ENCODE measurements at places on chromosomes 1 and 21.

GRCh38 chr1:115284209-115284608, 53.8 kb downstream of the NGF start:
- DNase-seq, result no peak

GRCh38 chr1:204355913-204356312, 3.8 kb downstream of the PLEKHA6 start:
- no peak for DNase-seq

DNA sequence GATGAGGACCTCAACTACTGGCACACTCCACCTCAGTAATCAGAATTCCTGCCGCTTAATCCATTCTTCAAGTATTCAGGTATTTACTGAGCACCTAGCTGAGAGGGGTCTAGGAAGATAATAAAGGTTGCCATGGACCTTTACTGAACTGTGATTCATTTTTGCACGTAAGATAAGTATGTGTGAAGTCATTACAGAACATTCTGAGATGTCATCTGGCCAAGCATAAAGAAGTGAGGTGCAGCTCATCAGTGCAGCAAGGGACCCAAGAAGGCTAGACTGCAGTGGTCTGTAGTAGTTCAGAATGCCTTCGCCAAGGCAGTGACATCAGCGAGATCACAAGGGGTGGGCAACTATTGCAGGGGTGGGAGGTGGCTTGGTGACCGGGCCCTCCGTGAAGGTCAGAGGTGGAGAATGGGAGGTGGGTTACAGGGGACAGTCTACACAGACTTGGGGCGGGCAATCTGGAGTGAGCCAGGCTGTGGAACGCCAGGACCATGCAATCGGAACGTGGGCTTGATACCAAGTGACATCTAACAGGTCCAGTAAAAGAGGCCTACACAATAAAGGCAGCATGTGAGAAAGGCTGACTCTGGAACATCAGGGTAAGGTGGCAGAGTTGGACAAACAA, 107.4 kb downstream of the SLC45A1 start:
- no peak for DNase-seq

GRCh38 chr1:31799895-31800673, 15.7 kb downstream of the SPOCD1 start:
- DNase-seq, result no peak

DNA sequence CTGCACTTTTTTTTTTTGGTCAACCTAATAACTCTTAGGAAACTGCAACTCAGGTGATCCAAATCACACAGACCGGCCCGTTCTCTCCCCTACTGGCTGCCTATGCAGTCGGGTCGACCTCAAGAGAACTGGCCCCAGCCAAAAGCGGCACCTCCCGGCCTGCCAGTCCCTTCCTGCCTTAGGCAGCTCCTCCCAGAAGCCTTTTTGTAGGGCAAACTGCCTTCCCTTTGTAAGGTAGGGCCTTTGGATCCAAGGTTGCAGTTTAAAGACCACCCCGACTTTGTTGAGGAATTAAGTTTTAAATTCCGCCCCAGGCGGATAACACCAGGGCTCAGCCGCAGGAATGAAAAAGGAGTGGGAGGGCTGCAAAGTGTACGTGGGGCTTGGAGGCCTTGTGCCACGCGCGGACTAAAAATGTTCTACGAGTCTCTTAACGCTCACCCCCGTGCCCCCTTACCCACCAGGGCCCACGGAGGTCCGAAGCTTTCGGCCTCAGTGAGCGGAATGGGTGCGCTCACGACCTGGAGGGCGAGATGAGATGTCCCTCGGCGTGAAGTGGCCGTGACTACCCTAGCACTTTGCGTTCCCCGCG, 642 bp upstream of the ST3GAL3 start:
- DNase-seq, result peak; percentile 65

DNA sequence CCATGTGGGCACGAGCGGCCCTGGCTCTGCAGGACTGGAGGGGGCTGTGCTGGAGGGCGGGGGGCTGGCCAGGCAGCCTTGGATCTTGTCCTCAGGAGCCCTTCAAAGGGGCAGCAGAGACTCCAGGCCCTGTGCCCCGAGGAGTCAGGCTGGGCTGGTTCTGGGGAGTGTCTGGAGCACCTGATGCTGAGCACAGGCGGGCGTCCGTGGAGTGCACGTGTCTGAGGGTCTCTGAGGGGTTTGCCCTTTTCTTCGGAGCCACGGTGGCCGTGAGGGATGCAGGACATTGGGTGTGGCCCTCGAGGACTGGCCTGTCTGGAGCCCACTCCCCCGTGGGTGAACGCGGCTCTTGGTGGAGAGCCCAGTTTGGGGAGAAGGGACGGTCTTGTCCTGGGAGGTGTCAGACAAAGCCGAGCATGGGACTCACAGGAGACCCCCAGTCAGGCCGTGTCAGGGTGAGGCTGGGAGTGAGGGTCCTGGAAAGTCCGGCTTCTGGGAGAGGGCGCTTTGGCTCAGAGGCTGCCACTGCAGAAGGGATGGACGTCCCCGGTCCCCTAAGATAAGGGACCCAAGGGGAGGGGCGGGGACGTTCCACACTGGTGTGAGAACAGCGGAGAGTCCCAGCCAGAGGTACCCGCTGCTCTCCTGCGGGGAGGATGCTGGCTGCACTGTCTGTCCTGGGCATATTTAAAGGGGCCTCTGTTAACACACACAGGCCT, 60.8 kb downstream of the COL18A1 start:
- DNase-seq, result no peak

DNA sequence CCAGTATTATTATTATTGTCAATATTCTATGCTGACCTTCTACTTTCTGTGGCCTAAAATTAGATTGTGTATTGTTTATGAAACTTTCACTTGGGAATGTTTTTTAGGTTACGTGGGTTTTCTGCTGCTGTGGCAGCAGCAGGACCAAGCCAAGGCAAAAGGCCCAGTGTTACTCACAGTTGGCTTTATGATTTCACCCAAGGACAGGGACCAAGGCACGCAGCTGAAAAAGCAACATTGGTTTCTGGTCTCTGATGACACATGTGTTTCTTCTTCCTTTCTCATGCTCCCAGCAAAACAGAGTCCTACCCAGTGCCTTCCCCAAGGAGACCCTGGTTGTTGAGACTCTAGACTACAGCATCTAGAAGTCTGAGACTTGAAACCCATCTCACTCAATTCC, 413.7 kb downstream of the SETD4 start:
- no peak for DNase-seq

GRCh38 chr21:37425001-37425400, 58.4 kb downstream of the DYRK1A start:
- no peak for DNase-seq

- DNase-seq, result peak; percentile 81
Measured at GRCh38 chr1:173409613-173410012, 67.5 kb upstream of the PRDX6 start.

DNA sequence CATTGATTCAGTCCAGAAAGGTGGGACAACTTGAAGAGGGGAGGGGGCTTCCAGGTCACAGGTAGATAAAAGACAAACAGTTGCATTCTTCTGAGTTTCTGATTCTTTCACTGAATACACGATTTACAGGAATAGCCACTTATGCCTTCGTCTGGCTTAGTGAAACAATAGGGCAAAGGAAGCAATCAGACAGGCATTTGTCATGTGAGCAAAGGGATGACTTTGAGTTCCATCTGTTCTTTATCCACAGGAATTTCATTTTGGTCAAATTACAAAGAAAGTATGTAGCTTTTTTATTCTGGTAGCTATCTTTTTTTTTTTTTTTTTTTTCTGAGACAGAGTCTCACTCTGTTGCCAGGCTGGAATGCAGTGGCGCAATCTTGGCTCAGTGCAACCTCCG, 202.5 kb downstream of the TTLL7 start:
- DNase-seq, result no peak

DNA sequence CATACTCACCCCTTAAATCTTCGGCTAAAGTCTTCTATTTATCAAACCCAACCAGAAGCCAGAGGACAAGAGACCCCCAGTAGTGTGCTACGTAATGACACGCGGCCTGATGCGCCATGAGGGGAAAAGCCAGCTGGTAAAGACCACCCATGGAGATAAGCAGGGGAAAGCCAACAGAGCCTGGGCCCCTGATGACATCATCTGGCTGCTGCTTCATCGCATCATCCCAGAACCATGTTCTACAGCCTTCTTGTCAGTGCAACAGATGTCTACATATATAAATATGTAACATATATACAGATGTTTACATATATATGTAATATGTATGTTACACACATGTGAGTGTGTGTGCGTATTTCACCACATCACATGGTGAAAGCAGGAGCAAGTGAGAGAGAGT, 81.7 kb upstream of the VANGL1 start:
- no peak for DNase-seq

- no peak for DNase-seq
Measured at GRCh38 chr1:7403265-7404045, 367.6 kb upstream of the VAMP3 start.

GRCh38 chr1:60255565-60255964, 182.0 kb upstream of the C1orf87 start:
- DNase-seq, result no peak

DNA sequence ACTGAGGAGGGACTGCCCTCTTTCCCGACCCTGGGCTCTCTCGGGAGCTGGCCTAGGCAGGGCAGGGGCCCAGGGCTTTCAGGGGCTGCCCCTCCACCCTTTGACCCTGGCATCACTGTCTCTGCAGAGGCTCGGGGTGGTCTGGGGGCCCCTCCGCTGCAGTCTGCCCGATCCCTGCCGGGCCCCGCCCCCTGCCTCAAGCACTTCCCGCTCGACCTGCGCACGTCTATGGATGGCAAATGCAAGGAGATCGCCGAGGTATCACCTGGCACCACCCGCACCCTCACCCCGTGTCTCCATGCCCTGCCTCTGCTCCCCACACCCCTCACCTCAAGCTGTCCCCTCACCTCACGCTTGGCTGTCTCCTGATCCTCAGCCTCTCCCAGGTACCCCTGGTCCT, 5.5 kb downstream of the AMPD2 start:
- no peak for DNase-seq

DNA sequence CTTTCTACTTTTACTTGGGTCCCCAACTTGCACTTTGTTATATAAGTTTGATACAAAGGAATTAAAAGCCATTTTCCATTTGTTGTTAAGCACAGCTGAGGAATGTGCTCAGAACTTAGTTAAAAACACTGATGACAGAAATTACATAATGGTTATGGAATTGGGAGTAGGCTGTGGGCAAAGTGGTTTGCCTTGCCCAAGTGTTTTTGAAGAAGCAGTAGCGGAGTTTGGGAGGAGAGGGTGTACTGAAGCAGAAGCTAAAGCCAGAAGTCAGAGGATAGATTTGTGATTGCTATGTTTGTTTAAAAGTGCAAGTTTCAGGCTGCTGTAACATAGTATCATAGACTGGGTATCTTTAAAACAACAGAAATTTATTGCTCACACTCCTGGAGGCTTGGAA, 391.8 kb downstream of the DUSP10 start:
- DNase-seq, result no peak

- no peak for DNase-seq
Measured at GRCh38 chr1:98034505-98034904, 113.7 kb upstream of the DPYD start.

DNA sequence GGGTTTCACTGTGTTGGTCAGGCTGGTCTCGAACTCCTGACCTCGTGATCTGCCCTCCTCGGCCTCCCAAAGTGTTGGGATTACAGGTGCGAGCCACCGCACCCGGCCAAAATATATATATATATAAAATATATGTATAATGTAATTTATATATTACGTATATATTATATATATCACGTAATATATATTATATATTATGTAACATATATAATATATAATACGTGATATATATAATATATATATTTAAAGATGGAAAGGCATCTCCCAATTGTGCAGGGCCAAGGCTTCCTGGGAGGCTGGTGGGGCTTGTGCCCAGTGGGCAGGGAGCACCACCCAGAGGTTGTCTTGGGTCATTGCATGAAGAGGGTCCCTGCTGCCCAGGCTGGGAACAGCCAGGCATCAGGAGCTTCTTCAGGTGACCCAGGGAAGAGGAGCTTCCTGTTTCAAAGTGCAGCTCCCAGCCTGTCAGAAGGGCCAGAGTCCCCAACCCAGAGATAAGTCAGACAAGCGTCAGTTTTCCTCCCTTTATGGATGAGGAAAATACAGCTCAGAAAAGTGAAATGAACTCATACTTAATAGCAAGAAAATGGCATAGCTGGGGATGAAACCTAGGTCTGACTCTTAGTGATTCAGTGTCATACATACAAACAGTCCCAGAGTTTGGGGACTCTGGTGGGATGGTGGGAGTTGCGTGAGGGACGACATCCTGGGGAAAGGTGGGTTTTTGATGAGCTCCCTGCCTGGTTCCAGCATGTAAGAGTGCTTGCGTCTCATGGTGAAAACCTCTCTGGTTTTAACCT, 12.0 kb downstream of the UBE2Q1 start:
- peak; percentile 82 for DNase-seq

GRCh38 chr1:72281144-72281543, 1.2 kb downstream of the NEGR1 start:
- DNase-seq, result no peak

- no peak for DNase-seq
Measured at GRCh38 chr1:107702946-107703571, 261.9 kb downstream of the VAV3 start.

DNA sequence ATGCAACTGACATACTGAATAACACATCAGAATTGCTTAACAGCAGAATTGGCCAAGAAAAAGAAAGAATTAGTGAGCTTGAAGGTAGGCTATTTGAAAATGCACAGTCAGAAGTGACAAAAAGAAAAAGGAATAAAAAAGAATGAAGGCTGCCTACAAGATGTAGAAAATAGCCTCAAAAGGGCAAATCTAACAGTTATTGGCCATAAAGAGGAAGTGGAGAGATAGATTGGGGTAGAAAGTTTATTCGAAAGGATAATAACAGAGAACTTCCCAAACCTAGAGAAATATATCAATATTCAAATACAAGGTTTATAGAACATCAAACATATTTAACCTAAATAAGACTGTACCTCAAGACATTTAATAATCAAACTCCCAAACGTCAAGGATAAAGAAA, 67.5 kb downstream of the ATP6V1G3 start:
- DNase-seq, result no peak

GRCh38 chr1:11600836-11601235, 53.4 kb downstream of the FBXO2 start:
- DNase-seq, result peak; percentile 94

GRCh38 chr1:232899268-232899667, 51.1 kb upstream of the NTPCR start:
- DNase-seq, result peak; percentile 57

DNA sequence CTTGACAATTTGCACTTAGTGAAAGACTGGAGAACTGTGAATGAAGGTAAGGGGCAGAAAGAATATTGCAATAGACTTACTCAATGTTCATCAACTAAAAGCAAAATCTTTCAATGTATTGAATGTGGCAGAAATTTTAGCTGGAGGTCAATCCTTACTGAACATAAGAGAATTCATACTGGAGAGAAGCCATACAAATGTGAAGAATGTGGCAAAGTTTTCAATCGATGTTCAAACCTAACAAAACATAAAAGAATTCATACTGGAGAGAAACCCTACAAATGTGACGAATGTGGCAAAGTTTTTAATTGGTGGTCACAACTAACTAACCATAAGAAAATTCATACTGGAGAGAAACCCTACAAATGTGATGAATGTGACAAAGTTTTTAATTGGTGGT, 80.7 kb downstream of the JMJD4 start:
- no peak for DNase-seq

GRCh38 chr1:62794053-62794452, 10.1 kb downstream of the ATG4C start:
- no peak for DNase-seq

- no peak for DNase-seq
Measured at GRCh38 chr1:154241703-154242351, 21.1 kb downstream of the UBAP2L start.

GRCh38 chr1:6960291-6960811, 175.1 kb downstream of the CAMTA1 start:
- no peak for DNase-seq

- no peak for DNase-seq
Measured at GRCh38 chr1:113226148-113226547, 153.2 kb downstream of the LRIG2 start.

GRCh38 chr1:215637041-215637573, 70.0 kb downstream of the KCTD3 start:
- DNase-seq, result peak; percentile 10
